Kidney (tissue), 22 donors: ENCODE measurements at places on chromosomes 12 and 14. TPM values are rescaled to one million over a fixed set of nuclear protein-coding genes. Genes with fewer than 3 reads are reported as not detected.

DNA sequence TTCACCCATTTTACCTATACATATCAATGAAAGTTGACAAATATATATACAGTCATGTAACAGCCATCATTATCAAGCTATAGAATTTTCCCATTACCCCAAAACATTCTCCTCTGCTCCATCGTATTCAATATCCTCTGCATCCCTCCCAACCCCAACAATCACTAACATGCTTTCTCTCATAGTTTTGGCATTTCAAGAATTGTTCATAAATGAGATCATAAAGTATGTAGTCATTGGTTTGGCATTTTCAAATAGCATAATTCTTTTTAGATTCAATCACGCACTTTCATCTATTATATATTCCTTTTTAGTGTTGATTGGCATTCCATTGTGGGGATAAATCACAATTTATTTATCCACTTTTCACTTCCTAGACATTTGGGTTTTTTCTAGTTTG, 866.0 kb upstream of the TMEM132C start:
- DNase-seq, result no peak

GRCh38 chr12:72365151-72365550, 93.0 kb downstream of the TRHDE start:
- DNase-seq, result no peak

GRCh38 chr12:129532707-129533499, 370.9 kb downstream of the TMEM132D start:
- no peak for DNase-seq

DNA sequence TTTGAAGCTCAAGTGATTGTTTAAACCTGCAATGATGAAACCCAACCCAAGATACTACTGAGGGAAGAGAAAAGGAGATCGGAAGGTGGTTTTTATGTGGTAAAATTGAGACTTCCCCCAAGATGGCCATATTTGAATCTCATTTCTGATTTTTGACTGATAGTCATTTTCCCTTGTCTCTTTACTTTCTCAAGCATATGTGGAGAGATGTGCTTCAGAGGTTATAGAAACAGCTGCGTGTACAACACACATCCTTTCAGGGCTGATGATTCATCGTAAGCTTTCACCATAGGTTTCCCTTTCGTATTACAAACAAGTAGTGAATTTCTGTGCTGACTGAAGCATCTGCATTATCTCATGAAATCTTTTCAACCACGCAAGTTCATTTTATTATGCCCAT, 276.2 kb downstream of the EMP1 start:
- no peak for DNase-seq

- no peak for DNase-seq
Measured at GRCh38 chr14:99231850-99232713, 39.9 kb downstream of the BCL11B start.

DNA sequence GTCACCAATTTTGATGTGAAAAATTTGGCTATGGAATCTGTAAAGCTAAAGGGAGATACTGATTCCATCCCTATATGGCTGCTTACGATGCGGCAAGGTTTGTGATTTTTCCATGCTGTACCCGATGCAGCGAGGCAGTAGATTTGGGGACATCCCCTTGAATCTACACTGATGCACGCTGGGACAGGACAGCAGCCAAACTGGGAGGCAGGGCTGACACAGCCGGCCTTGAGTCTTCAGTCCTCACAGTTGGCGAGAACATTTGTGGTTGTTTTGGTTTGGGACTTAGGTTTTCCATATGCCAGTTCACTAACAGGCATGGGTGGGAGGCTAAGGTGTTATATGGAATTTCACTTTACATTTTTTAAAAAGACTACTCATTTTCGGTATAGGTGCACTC, 3.8 kb downstream of the GALNT16 start:
- DNase-seq, result no peak

GRCh38 chr12:27870939-27871338, 90.9 kb upstream of the MANSC4 start:
- DNase-seq, result no peak

GRCh38 chr14:101226603-101227425, 323.3 kb upstream of the RTL1 start:
- DNase-seq, result no peak

- DNase-seq, result no peak
Measured at GRCh38 chr14:54787261-54787660, 115.4 kb downstream of the GCH1 start.

DNA sequence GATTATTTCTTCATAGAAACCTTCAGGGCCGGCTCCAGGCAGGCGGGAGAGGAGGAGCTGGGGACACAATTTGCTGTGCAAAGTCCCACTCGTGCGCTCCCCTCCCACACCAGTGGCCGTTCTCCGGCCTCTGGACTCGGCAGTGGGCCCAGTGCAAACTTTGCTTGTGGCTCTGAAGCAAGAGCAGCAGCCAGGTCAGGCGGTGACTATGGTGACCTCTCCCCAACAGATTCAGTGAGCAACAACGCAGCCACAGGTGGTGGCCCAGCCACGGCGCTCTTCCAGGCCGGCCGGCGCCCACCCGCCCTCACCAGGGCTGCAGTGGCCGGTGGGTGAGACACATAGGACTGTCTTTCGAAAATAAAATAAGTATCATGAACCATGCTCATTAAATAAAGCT, 29.5 kb downstream of the VPS37B start:
- no peak for DNase-seq

- no peak for DNase-seq
Measured at GRCh38 chr14:50339178-50339804, 27.2 kb downstream of the DMAC2L start.

GRCh38 chr12:98745578-98746391, 100.7 kb downstream of the APAF1 start:
- DNase-seq, result peak; percentile 66

- no peak for DNase-seq
Measured at GRCh38 chr14:102275866-102276265, 29.1 kb downstream of the MOK start.

Gene PAX9
- polyA plus RNA-seq, result not detected

Gene KERA
- polyA plus RNA-seq, result not detected

Gene GZMH
- polyA plus RNA-seq, result 1.9 TPM

Gene PDZRN4
- 0.56 TPM for polyA plus RNA-seq
